Glutamatergic neuron (in vitro differentiated cells): ENCODE measurements at places on chromosomes 1 and 21. TPM values are rescaled to one million over a fixed set of nuclear protein-coding genes. Genes with fewer than 3 reads are reported as not detected.

GRCh38 chr1:38839363-38839762 lies 20.2 kb downstream of the RRAGC start:
- DNase-seq: no peak

- no peak for DNase-seq
Observed at GRCh38 chr1:41025979-41026819, 4.7 kb upstream of the SLFNL1 start.

DNA sequence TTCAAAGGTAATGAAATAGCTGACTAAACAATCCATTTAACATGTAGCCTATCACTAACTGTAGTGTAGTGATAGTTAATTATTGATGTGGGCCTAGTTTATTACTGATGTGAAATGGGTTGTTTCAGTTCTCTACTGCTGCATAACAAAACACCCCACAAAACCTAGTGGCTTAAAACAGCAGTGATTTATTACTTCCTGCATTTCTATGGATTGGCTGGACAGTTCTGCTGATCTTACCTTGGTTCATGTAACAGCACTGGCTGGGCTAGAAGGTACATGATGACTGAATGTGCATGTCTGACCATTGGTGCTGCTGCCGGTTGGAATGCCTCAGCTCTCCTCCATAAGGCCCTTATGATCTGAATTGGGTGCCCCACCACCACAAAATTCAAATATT lies 5.4 kb upstream of the ABL2 start:
- no peak for DNase-seq

DNA sequence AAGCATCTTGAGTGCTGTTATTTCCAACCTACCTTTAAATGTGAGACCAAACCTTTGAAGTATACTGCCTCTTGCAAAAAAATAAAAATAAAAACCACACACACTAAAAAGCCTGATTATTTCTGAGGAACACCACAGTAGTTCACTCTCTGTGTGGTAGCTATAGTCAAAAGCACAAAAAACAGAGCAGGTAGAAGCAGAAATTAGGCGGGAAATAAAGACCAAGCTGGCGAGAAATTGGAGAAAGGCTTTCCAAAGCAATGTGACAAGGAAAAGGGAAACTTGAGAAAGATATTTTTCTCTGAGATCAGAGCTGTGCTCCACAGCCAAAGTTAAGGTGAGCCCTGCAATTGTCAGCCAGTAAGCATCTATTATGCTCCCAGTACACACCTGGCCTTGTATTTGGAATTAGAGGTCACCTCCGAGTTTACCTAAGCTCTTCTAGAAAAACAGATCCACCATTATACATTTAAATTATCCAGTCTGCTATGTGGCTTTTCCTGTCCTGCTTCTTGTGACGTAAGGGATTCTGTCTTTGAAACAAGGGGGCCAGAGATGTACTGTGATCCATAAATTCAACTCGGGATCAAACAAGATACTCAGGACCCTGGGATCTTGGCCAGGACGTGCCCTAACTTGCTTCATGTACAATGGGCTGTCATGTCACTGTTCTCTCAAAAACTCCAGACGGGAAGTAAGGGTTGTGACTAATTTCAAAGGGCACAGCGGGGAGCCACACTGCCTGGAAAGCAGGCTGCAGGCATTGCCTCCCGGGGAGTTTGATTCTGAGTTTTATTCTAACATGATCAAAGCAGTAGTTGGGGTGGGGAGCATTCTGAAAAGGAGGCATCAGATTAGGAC lies 39.8 kb upstream of the RAB4A start:
- DNase-seq: no peak

DNA sequence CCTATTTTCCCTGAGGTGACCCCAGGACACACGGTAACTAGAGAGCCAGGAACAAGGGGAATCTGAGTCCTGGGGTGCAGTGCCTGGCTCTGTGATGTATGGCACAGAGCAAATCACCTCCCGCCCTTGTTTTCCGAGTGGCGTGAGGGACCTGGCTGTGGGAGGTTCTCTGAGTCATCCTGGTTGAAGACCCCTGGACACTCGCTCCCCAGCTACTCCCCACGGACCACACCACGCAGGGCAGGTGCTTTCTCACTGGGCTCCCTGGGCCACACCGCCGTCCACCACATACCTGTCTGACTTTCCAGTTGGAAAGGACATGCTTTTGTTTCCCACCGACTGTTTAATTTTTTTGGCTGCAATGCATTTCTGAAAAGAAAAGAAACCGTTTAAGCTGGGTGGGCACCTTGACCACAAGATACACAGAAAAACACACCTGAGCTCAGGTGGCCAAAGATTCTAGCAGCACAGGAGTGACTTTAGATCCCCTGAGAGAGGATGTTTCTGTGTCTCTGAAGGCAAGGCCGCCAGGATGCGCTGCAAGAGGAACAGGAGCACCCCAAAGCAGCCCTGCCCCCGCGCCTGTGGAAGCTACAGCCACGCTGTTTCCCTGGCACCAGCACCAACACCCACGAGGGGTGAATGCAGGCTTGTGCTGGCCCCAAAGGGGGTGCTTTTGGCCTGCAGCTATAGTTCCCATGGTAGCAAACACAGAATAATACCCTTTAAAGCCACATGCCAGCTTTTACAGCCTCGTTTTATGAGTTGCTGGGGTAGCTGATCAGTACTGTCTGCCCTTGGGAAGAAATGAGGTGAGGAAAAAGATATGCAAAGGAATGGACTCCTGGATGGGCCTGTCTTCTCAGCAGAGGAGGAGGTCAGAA lies 8.1 kb upstream of the SRM start:
- no peak for DNase-seq

GRCh38 chr1:192951691-192952460 lies 107.3 kb downstream of the UCHL5 start:
- no peak for DNase-seq

GRCh38 chr1:61888808-61889207 lies 146.5 kb downstream of the PATJ start:
- no peak for DNase-seq

DNA sequence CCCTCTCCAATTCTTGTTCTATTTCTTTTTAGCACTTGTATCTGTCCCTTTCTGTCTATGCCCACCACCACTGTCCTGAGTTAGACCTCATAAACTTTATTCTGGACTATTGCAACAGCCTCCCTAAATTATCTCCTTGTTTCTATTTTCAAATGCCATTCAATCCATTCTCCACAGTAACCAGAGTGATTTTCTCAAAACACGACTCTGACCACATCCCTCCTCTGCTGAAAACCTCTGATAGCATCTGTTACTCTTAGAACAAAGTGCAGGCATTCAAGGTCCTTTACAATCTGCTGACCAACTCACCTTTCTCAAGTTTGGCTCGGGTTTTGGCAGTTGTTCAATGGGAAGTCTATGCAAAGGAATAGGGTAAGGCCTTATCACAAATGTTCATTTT lies 22.8 kb upstream of the GPX7 start:
- no peak for DNase-seq

DNA sequence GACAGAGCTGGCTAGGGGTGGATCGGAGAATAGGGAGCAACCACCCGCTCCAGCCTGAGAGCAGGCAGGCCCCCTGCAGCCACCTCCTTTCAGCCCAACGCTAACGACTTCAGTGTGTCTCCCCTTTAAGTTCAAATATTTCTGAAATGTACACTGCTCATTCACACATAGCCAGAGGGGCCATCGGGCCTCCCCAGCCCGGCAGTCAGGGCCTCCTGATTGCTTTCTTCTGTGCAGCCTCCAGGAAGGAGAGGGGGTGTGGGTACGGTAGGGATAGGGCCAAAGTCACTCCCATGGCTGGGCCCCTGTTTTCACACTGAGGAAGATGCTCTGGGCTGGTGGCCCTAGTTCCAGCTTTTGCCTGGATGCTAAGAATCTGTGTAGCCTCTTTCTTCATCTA lies 64.8 kb downstream of the EPHB2 start:
- no peak for DNase-seq

DNA sequence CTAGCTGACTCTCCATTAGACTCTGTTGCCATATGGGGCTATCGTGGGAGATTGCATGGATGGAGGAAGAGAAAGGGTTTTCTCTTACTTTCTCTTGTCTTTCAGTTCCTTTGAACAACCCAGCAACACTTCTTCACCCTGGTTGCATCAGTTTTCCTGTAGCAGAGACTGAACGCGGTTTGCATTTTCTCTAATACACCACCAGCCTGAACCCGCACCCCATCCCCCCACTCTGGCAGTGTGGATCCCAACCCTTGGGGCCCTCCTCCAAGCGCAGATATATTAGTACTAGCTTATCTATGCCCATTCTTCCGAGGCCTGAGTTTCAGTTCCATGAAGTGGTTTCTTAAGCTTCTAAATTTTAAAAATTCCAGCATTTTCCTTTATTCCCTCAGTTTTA lies 12.6 kb downstream of the DR1 start:
- DNase-seq: no peak

DNA sequence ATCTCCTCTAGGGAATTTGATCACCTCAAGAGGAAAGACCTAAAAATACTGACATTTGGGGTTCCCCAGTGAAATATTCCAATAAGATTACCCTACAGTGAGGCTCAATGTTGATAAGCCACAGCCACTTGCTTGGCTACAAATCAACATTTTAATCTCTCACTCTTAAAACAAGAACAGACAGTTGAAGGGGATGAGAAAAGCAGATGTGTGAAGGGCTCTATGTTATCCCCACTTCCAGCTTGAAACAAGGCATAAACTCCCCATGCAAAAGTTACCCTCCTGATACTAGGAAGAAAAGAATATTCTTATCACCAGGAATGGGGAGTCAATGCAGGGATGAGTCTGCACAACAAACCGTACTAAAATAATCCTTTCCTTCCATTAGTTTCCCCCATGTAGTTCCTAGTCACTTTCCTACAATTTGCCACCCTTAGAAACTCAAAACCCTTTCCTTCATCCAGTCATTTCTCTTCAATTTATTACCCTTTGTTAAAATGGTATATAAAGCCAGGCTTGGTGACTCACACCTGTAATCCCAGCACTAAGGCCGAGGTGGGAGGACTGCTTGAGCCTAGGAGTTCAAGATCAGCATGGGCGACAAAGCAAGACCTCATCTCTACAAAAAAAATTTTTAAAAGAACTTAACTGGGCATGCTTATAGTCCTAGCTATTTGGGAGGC lies 29.5 kb downstream of the LPGAT1 start:
- no peak for DNase-seq

GRCh38 chr1:211126622-211127021 lies 7.3 kb downstream of the KCNH1 start:
- DNase-seq: no peak

DNA sequence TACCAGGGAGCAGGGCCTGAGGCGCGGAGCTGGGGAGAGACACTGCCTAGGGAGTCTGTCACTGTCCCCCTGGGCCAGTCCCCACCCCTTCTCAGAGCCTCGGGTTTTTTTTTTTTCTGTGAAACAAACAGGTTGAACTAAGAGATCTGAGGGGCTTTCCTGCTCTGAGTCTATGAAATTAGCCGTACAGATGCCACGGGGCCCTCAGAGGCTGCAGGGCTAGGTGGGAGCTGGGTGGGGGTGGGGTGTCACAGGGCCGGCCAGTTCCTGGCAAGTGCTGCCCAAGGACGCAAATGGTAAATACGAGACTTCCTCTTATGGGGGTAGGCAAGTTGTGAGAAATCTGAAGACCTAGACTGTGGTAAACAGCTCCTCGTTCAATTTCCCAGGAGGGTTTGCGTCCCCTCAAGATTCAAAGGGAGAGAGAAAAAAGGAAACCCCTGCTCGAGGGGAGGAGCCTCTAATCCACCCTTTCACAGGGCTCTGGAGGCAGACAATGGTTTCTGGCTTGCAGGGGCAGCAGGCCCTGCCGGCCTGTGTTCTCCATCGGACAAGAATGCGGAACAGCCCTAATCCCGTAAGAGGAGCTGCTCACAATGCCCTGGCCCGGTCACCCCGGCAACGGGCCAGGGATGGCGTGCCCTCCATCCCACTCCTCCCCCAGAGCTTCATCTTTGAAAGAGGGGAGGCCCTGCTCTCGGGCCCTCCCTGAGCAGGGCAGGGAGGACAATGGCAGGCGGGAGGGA lies 7.8 kb downstream of the NUAK2 start:
- peak; percentile 51 for DNase-seq

DNA sequence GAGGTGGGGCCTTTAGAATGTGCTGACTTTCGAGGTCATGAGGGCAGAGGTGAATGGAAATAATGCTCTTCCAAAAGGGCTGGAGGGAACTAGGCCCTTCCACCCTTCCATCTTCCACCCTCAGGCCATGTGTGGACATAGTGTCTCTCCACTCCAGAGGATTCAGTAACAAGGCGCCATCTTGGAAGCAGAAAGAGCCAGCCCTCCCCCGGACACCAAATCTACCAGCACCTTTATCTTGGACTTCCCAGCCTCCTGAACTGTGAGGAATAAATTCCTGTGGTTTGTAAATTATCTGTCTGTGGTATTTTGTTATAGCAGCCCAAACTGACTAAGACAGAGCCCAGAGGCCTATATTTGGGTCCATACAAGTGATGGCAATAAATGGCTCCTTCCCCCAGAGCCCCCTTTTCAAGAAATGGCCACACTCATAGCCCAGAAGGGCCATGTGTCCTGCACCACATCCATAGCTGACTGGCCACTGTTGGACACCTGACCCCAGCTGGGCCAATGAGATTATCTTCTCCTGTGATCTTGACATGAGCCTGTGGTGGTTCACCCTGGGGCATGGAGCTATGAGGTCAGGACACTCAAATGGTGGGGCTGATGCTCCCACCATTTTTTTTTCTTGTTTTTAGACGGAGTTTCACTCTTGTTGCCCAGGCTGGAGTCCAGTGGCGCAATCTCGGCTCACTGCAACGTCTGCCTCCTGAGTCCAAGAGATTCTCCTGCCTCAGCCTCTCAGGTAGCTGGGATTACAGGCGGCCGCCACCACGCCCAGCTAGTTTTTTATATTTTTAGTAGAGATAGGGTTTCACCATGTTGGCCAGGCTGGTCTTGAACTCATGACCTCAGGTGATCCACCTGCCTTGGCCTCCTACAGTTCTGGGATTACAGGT lies 114.9 kb downstream of the RRAGC start:
- DNase-seq: no peak

GRCh38 chr21:26583769-26584168 lies 10.7 kb upstream of the CYYR1 start:
- no peak for DNase-seq

GRCh38 chr1:92901699-92902405 lies 59.4 kb downstream of the DIPK1A start:
- no peak for DNase-seq

GRCh38 chr1:224106568-224107281 lies 7.2 kb upstream of the FBXO28 start:
- no peak for DNase-seq

The MRTO4 gene
- 29.1 TPM for total RNA-seq

The OSBPL9 gene
- total RNA-seq: 84.6 TPM

The JAM2 gene
- 4.6 TPM for total RNA-seq

The GJA8 gene
- not detected for total RNA-seq

The BRDT gene
- not detected for total RNA-seq

The KCNA2 gene
- total RNA-seq: 19.7 TPM

The LORICRIN gene
- not detected for total RNA-seq

The KLHDC9 gene
- total RNA-seq: 10.9 TPM

The EPHB2 gene
- 93.0 TPM for total RNA-seq

The NMNAT2 gene
- 76.4 TPM for total RNA-seq

The COL11A1 gene
- 0.76 TPM for total RNA-seq
